Fibroblast of skin of back (primary cell): ENCODE measurements at places on chromosomes 5 and 9.

GRCh38 chr5:137296213-137296781, 202.8 kb downstream of the SPOCK1 start:
- DNase-seq: no peak

GRCh38 chr9:1271367-1271766, 221.2 kb downstream of the DMRT2 start:
- DNase-seq: no peak

DNA sequence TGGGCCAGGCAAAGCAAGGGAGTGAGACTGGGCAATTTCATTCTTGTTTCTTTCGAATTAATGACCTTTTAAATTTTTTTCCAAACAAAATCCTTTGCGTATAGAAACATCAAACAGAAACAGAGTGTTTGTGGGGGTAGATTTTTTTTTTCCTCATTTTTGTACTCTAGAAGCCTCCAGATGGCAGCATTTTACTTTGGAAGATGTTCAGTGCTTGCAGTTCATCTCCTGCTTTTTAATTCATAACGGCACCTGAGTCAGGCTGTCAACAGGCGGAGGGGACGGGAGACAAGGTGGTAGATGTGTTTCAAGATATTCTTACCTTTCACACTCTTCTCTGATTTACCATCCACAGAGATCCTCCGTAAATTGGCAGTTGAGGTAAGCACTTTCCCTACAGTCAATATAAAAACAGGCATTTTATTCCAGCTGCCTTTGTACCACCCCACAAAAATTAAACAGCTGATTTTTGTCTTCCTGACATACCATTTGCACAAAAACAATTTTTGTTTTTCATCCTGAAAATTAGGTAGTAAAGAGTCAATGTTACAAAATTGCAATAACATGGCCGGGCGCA, 99.5 kb upstream of the FBXL17 start:
- DNase-seq: peak; percentile 42

GRCh38 chr5:96387616-96388015, 45.4 kb downstream of the PCSK1 start:
- DNase-seq: no peak

DNA sequence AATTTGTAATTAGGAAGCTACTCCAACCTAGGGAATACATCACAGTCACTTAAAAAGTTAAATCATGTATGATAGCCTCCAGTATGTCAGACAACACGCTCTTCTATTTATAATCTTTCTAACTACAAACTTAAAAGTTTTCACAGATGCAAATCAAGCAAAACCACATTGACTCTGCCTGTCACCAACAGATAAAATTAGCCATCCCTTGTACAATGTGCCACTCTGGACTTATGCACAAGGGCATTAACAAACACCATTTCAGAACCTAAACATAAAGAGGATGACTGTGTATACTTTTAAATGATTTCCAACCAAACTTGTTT, 14.7 kb downstream of the ERP44 start:
- DNase-seq: no peak

DNA sequence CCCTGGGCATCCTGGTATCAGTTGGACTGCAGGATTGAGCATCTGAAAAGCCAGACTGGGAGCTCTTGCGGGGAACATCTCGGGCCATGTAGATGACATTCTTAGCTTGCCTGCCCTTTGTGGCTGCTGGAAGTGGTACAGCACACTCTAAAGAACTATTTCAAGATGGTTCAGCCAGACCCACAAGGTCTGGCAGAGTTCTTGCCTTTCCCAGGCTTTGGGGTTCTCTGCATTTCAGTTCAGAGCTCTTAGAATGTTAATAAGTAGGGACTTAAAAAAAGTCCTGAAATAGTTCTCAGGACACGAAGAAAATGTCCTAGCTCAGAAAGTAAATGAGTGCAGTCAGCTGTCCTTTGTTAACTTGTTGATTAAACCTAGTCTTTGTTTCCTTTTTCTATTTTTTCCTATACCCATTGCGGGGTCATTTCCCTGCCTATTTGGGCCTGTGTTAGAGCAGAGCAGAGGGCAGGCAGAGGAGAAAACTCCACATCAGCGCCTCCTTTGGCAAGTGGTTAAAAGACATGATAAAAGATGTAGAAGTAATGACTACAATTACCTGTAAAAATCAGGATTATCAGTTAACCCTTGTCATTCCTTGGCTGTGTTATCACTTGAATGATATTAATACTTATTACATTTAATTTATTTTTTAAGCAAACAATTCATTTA, 291.5 kb downstream of the ZSWIM6 start:
- no peak for DNase-seq

DNA sequence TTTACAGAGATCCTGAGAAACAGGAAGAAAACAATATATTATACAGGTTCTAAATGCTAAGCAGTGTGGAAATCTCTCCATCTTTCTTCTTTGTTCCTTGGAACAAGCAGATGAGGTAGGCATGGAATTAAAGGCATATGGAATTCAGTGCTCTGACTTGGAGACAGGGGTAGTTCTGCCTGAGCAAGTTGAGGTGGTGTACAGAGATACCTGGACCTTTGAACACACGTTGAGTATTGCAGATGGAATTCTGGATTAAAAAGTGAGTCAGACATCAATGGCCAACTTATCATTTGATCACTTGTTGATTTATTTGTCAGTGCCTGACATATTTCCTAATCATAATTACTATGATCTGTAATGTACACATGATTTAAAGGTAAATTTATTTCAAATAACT, 293.9 kb upstream of the IRX4 start:
- DNase-seq: no peak

DNA sequence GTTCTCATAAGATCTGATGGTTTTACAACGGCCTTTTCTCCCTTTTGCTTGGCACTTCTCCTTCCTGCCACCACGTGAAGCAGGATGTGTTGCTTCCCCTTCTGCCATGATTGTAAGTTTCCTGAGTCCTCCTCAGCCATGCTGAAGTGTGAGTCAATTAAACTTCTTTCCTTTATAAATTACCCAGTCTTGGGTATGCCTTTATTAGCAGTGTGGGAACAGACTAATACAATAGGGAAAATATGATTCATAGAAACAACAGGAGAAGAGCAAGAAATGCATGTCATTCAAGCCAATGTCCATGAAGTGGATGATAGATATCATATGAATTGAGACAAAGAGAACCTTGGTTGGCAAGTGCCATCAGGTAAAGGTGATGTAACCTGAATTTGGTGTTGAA, 128.3 kb upstream of the HAPLN1 start:
- no peak for DNase-seq

DNA sequence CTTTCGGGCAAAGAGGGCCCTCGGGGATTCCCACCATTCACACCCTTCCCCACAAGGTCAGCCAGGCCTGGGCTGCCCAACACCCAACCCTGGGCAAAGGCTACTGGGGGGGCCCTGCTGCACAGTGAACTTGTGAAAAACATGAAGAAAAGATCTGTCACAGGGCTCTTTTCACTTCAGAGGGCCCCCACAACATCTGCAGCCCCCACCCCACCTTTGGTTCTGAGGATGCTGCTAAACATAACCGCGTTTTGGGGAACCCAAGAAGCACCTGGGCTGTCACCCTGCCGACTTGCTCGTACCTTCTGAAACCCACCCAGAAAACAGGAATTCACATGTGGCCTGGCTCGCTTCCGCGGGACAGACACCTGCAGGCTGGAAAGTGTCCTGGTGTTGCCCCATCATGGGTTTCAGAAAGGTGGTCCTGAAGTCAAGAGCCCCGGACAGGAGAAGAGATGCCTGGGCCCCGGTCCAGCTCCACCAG, 29.3 kb downstream of the B4GALT1 start:
- no peak for DNase-seq

DNA sequence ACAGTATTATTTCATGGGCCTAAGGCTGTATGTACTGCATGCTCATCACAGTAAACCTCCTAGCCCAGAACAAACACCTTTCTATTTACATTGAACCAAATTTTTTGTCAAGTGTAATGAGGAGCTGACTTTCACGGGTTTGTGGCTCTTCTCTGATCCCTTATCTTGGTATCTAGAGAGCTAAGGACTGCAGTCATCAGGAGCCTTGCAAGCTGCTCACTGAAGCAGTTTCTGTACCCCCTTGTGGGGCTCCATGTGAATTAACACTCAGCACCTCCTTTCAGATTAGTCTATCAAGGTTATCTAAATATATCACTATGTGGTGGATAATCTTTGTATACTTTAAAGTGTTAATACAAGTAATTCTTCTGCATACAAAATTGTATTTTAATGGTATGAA, 108.2 kb downstream of the AUH start:
- no peak for DNase-seq

DNA sequence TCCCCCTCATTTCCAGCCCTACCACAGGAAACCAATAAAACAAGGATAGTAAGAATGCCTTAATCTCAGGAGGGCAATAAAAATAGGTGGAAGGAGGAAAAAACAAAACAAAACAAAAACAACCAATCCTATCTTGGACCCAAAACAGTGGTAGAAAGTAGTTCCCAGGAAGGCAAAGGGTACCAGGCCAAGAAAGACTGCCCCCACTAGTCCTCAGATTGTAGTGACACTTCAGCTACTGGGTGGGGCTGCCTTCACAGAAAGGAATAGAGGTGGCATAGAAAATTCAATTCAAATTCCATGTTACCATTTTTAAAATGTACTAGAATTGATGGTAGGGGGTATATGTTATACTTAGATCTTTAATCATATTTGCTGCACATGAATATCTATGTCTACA, 59.3 kb downstream of the DPYSL3 start:
- no peak for DNase-seq

GRCh38 chr9:15058236-15058635, 148.0 kb upstream of the FREM1 start:
- DNase-seq: no peak

GRCh38 chr5:106523852-106524251, 1146.9 kb downstream of the EFNA5 start:
- DNase-seq: peak; percentile 57

GRCh38 chr9:123998970-123999621, 12.5 kb upstream of the LHX2 start:
- DNase-seq: no peak

- peak; percentile 76 for DNase-seq
Measured at GRCh38 chr5:14443671-14444093, 137.9 kb upstream of the OTULINL start.

GRCh38 chr9:33341182-33341581, 50.9 kb downstream of the NFX1 start:
- no peak for DNase-seq

GRCh38 chr5:7395947-7396712, at the start of gene ADCY2:
TSS of gene ADCY2 (plus strand) at chr5:7396138. CDS start at chr5:7396297, 159 bp downstream.
- peak; percentile 24 for DNase-seq

- DNase-seq: no peak
Measured at GRCh38 chr5:172441262-172441751, 13.0 kb downstream of the SH3PXD2B start.

DNA sequence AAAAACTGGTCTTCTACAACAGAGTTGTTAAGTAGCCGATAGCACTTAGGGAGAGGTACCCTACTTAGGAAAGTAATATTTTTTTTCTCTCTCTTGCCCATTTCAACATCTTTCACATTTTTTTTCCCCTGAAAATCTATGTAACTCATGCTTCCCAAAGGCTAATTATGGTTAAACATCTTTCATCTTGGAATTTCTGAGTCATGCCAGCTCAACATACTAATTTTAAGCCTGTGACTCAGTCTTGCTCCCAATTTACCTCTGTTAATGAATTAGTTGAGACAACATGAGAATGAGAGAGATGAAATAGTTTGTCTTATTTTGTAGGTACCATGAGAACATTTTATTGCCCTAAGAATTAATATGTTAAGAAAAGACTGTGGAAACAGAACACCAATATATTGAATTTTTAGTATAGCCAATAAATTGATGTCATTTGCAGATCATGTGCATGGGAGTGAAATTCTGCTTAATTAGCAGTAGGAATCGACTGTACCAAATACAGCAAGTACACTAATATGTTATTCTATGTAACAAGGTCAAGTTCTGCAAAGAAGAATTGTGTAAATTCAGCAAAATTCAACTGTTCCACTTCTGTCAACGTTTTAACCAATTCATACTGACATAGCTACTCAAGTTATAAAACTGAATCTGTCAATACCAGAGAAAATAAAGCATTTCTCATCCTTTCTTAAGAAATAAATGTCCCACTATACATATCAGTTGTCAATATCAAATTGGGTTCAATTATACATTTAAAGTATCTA, 550.0 kb downstream of the PTPRD start:
- peak; percentile 58 for DNase-seq

DNA sequence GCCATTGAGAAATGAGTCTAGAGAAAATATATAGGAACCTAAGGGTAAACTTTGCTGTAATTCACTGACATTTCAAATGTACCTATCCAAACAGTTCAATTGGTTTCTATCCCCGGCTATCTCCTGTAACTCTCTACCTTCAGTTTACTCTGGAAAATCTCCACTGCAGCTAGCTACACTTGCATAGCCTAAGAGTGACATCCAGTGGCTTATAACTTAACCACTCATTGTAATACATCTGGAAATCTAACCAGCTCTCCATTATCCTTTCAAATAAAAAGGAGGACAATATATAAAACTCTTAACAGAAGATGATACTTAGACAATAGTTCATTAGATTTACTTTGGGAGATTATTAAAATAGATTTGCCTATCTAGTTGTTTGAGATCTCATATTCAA, 35.3 kb upstream of the SPDL1 start:
- DNase-seq: peak; percentile 49

- peak; percentile 16 for DNase-seq
Measured at GRCh38 chr5:1594357-1595106, 70.8 kb upstream of the LPCAT1 start.

DNA sequence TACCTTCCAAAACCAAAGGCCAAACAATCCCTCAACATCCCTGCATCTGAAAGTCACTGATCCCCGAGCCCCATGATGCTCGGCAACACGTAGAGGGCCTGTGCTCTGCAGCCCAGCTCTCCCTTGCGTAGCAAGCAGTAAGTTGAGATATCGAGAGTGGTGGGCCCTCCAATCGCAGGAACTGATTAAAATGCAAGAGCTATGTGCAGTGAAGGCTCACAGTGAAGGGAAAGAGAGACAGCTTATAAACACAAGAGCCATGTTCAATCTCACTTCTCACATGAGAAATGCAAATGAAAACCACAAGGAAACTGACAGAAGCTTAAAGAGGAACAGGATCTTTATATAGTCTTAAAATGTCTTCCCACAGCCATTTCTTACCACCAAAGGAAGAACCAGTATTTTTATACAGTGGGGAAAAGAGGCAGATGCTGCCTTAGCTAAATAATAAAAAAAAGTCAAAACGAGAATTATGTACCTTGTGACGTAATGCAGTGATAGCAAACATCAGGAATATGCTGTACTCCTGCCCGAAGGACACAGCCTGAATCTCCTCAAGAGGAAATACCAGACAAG, 24.6 kb downstream of the TTF1 start:
- no peak for DNase-seq

- DNase-seq: no peak
Measured at GRCh38 chr5:150398722-150399523, 13.8 kb downstream of the CD74 start.

DNA sequence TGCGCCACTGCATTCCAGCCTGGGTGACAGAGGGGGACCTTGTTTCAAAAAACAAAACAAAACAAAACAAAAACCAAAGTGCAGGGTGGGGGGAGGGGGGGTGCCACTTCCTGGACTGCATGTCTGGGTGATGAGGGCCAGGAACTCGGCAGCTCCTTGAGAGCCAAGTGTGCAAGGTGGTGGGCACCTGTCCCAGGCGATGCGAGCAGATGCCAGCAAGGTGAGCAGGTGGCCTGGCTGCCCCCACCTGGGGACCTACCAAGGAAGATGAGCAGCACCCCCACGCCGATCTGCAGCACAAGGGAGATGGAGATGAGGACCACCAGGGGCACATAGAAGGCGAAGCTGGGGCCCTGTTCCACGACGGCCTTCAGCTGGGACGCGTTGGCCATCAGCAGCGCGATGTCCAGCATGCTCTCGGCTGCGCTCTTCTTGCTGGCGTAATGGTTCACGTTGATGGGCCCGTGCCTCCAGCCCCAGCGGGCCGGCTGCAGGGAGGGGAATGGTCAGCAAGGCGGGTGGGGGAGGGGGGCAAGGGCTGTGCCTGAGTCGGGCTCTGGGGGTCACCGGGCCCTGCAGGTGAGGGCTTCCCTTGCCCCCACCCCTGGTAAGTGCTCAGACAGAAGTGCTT, 7.8 kb downstream of the NINJ1 start:
- no peak for DNase-seq
